ENCODE measurements at places on chromosomes 7 and 10.

- no peak for DNase-seq
These were observed 172.1 kb upstream of the PHYHIPL start for GRCh38 chr10:59004392-59004791.

- no peak for DNase-seq
These were observed 100.7 kb downstream of the CDK6 start for GRCh38 chr7:92735707-92736106.

GRCh38 chr7:33076737-33077136, 14.2 kb upstream of the NT5C3A start:
- DNase-seq: no peak

DNA sequence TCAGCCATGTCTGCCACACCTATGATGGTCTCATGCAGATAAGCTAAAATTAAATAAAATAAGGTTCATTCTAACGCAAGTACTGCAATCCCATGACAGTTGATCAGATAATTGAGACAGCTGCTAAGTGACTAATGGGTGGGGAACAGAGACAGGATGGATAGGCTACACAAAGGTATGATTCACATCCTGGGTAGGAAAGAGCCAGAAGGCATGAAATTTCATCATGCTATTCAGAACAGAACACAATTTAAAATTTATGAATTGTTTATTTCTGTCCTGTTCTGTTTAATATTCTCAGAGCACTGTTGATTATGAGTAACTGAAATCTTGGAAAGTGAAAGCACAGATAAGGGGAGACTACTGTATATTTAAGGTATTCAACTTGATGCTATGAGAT, 381.8 kb upstream of the SORCS1 start:
- DNase-seq: no peak

DNA sequence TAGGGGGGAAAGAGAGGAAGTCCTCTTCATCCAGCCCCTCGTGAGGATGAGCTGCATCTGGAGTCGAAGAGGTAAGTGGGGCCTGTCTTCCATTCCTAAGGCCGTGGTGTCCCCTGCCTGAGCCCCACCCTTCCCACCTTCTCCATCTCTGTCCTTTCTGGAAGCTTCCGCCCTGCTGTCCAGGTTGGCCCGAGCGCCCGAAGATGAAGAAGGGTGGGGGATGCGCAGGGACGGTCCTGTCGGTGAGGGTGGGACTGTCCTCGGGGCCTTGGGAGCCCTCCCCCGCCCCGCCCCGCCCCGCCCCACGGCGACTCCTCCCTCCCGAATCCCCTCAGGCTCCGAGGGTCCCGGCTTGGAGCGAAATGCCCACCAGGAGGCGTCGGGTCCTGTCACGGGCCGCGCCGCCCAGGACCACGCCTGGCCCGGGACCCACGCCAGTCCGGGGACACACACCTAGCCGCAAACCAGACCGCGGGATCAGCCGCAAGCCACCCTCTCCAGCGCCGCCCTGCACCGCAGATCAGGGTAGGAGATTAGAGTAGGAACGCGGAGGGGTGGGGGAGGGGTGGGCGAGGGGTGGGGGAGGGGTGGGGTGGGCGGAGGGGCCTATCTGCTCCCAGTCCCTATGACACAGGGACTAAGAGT, 15.3 kb downstream of the GPRIN2 start:
- DNase-seq: no peak

GRCh38 chr7:36017111-36017510, 135.9 kb upstream of the EEPD1 start:
- no peak for DNase-seq

DNA sequence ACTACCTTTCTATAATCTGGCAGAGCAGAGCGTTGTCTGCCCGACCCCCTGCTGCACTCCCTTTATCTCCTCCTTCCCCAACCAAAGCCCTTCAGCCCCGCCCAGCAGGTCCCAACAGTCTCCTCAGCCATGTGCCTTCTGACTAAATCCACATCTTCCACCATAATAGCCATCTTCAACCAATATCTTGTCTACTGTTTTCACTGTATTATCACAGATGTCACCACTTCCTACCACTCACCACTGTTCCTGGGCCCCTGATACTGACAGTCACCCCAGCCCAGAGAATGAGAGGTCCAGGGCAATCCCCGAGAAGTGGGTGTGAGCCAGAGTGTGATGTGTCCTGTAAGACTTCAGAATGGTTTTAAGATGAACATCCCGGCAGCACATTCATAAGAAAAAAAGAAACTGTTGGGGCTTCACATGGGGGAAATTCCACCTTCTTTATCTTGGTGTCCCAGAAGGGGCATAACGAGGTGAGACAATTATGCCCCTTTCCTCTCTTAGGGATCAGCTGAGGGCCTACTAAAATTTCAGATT, 25.3 kb downstream of the CCDC6 start:
- DNase-seq: no peak

DNA sequence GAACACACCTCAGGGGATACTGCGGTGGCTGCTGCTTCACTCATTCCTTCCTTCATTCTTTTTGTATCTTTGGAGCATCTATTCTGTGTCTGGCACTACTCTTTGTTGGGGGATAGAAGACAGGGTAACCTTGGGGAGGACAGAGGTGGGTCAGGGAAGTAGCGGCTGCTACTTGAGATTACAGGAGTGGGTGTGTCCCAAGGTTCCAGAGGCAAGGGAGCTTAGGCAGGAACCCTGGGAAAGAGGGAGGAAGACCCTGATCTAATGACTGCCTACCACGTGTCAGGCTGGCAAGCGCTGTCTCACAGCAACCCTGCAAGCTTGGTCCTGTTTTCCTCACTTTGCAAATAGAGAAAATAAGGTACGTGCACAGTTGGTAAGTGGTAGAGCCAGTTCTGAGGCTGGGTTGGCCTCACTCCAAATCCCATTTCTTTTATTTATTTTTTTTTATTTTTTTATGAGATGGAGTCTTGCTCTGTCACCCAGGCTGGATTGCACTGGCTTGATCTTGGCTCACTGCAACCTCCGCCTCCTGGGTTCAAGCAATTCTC, 985.9 kb upstream of the ZNF722 start:
- DNase-seq: no peak

- DNase-seq: no peak
These were observed 69.2 kb upstream of the SLC39A12 start for GRCh38 chr10:17882557-17882956.

DNA sequence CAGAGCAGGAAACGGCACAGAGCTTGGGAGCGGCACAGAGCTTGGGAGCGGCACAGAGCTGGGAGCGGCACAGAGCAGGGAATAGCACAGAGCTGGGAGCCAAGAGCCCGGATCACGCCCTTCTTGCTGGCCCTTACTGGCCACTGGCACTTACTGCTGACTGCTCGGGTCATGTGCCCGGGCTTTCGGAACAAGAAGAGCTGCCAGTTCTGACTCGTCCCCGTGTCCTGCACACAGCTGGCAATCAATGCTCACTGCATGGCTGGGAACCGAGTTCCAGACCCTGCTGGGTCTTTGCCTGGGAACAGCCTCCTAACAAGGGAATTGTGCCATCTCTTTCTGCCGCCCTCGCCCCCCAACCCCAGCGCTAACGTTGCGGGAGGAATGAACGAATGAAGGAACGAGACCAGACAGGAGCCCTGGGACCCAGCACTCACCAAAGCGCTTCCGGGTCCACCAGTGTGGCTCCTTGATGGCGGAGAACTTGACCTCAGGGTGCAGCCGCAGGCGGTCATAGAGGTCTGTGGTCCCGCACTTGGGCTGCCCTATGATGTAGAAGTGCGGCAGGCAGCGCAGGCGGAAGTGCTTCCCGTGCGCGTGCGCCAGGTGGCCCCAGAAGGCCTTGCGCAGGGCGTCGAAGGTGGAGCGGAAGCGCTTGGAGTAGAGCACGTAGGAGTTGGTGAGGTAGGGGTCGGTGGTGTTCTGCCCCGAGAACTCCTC, 49.1 kb downstream of the CHST15 start:
- no peak for DNase-seq

GRCh38 chr10:22548344-22548743, 166.0 kb downstream of the PIP4K2A start:
- no peak for DNase-seq

GRCh38 chr7:38748056-38748610, 117.0 kb upstream of the AMPH start:
- no peak for DNase-seq

DNA sequence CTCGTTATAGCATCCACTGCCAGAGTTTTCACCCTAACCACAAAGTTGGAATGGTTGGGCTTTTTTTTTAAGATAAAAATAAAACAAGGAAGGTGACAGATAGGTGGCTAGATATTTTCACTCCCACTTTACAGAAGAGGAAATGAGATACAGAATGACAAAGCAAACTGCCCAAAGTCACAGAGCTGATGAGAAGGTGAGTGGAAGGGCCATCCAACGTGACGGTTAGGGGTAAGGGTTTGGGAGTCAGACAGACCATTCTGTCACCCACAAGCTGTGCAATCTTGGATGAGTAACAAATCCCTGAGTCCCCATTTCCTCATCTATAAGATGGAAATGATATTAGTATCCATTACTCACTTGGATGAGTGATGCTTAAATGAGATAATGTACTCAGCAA, 106.9 kb upstream of the PDLIM1 start:
- DNase-seq: no peak

- DNase-seq: no peak
These were observed 595 bp downstream of the TBL2 start for GRCh38 chr7:73577627-73578341.

GRCh38 chr10:133347710-133348517, 741 bp downstream of the PRAP1 start:
- DNase-seq: no peak

GRCh38 chr10:5812283-5813090, 747 bp downstream of the GDI2 start:
- DNase-seq: no peak

- DNase-seq: no peak
These were observed 70.0 kb upstream of the PCBD1 start for GRCh38 chr10:70958396-70958795.

- peak; percentile 3 for DNase-seq
These were observed 844 bp upstream of the KAT6B start for GRCh38 chr10:74825371-74826141.

DNA sequence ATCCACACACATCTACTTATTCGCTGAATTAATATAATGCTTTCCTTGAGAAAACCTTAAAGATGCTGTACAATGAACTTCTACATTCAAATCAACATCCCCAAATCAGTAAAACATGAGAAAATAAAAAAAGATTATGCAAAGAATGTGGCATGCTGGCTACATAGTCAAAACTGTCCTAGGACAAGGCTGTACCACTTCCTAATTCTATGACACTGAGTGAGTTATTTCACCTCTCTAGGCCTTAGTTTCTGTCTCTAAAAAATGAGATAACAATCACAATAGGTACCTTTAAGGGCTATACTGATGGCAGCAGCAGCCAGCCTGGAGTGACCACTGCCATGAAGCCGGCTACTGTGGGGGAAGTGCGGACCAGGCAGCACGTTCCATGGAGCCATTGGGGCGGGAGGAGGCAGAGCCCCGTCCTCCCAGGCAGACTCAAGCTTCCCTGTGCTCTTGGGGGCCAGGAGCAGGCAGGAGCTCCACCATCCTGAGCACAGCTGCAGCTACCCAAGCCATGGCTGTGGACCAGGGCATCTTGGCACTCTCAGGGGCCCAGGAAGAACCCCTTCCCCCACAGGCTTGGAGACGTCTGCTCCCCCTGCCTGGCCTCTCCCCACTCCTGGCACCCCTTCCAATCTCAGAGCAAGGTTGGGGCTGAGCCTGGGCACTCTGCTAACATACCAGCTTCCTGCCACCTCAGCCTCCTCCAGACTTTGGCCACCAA, 110.2 kb downstream of the ELAPOR2 start:
- DNase-seq: no peak

GRCh38 chr10:102745157-102745556, 1.4 kb downstream of the WBP1L start:
- DNase-seq: no peak

- DNase-seq: no peak
These were observed 21.2 kb downstream of the CAMK2G start for GRCh38 chr10:73853196-73853595.

- DNase-seq: peak; percentile 2
These were observed 37.2 kb upstream of the PCBD1 start for GRCh38 chr10:70925377-70926225.

DNA sequence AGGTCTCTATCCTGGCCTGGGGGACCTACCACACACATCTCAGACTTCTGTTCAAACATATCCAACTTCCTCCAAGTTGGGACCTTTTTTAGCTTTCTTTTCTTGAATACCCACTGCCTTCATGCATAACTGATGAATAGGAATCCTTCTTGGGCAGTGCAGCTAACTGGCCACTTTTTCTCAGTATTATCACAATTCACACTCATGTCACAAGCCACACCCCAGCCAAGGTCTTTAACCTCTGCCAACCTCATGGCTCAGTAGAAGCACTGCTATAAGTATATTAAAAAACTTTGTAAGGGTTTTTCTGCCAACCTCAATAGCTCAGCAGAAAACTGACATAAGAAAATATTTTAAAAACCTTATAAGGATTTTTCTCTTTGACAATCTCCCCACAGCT, 44.5 kb downstream of the HHEX start:
- no peak for DNase-seq

- no peak for DNase-seq
These were observed 18.2 kb downstream of the GPR146 start for GRCh38 chr7:1062296-1063294.

DNA sequence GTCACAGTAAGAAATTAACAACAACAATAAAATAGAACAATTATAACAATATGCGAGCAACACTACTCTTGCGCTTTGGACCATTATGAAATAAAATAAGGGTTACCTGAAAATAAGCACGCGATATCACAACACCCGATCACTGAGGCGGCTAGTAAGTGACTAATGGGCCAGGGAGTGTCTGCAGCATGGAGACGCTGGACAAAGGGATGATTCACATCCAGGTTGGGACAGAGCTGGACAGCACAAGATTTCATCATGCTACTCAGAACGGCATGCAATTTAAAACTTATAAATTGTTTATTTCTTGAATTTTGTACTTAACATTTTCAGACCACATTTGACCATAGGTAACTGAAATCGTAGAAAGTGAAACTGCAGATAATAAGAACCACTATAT, 15.6 kb downstream of the HIBADH start:
- no peak for DNase-seq

DNA sequence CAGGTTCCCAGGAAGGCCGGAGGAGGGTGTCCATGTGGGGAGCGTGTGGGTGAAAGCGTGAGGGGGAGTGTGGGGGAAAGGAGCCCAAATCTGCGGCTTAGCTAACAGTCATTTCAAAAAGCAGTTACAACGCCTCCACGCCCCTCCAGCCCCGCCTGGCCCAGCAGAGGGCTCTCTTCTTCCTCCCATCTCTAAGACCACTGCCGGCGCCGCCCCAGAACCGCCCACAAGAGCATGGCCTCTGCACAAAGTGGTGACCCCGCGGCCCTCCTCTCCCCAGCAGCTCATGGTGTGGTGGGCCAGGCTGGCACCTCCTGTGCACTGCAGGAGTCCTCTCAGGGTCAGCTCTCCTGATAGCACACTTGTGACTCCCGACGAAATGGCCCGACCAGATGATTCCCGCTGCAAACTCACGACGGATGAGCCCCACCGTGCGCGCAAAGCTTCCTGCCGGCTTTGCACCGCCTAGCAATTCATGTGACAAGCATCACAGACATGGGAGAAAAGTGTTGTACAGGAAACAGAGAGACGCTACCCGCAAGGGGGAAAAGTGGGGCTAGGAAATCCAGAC, 12.4 kb upstream of the HUS1 start:
- no peak for DNase-seq

Measured in NCI-H187 (cell line).